ENCODE measurements at places on chromosomes 7 and 10.

- no peak for ATAC-seq
Measured at GRCh38 chr7:77979219-77979618, 180.6 kb downstream of the PHTF2 start.

- no peak for ATAC-seq
Measured at GRCh38 chr7:81173766-81174281, 255.0 kb upstream of the SEMA3C start.

GRCh38 chr10:72285972-72286521, 12.3 kb downstream of the DDIT4 start:
- no peak for ATAC-seq

GRCh38 chr7:127619681-127620405, 1.9 kb upstream of the PAX4 start:
- ATAC-seq, result no peak

DNA sequence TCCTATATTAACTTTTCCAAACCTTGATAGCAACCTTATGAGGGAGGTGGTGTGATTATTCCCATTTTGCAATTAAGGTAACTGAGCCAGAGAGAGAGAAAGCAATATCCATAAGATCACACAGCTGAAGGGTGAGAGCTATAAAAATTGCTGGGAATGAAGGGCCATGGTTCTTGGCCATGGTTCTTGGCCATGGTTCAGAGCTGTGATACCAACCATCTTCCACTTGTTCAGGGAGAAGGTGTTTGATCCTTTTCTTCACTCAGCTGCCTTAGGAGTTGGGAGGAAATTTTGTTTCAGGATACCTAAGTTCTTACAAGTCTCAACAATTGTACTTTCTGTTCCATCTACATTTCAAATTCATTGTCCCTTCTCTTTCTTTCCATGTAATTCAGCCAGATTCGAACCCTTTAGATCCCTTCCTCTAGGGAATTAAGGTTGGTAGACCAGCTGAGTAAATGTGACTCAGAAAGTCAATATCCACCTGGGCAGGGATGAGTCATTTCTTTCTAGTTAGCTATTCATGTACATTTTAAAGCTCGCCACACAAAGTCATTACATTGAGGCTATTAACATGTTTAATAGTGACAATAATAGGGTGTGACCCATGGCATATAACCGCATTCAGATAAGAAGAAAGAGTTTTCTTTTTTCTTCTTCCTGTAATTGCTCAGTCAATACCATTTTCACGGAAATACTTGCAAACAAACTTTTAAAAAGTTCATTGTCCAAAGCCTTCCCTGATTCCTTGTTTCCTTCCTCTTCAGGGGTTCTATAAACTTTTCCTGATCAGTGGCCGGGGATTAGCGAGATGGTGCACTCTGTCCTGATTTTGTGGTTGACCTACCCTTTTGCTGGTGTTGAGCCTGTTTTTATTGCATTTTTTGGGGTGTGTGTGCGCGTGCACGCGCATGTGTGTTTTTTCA, 143.4 kb downstream of the TCF7L2 start:
- peak; percentile 81 for ATAC-seq

GRCh38 chr7:93194386-93194785, 31.9 kb downstream of the HEPACAM2 start:
- ATAC-seq, result peak; percentile 67

GRCh38 chr7:70655694-70656093, 476.2 kb upstream of the GALNT17 start:
- no peak for ATAC-seq

GRCh38 chr10:126867567-126868365, 37.5 kb upstream of the DOCK1 start:
- no peak for ATAC-seq

DNA sequence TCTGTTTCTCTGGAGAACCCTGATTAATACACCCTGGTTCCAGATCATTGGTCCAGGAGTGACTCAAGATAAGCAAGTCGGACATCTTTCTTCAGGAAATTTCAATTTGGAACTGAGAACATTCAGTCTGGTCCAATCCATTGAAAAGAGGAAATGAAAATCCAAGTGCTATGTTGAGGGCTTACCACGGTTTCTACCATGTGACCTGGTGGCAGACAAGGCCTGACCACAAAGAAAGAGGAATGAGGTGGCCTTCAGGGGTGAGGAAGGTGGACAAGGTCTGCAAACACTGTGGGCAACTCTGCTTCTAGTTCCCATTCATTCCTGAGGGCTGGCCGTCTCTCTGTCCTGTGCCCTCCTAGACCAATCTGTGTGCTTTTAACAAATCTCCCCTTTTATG, 149.2 kb upstream of the GHITM start:
- ATAC-seq, result no peak

- no peak for ATAC-seq
Measured at GRCh38 chr10:112298581-112298980, 15.4 kb downstream of the TECTB start.

DNA sequence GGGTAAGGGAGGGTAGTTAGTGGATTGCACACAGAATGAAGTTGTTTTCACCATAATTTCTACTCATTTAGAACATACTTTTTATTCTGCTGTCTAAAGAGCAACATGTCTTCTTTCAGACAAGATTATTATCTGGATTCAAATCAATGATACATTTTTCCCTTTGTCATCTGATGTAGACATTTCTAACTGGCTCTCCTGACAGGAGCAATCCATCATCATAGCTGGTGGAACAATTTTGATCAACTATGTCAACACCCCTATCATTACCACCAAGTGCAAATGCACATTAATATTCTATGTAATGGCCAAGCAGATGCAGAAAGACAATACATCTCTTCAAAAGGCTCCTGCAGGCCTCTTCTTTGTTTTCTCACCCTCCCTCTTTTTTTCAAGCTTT, 672.9 kb upstream of the LRRTM3 start:
- no peak for ATAC-seq

DNA sequence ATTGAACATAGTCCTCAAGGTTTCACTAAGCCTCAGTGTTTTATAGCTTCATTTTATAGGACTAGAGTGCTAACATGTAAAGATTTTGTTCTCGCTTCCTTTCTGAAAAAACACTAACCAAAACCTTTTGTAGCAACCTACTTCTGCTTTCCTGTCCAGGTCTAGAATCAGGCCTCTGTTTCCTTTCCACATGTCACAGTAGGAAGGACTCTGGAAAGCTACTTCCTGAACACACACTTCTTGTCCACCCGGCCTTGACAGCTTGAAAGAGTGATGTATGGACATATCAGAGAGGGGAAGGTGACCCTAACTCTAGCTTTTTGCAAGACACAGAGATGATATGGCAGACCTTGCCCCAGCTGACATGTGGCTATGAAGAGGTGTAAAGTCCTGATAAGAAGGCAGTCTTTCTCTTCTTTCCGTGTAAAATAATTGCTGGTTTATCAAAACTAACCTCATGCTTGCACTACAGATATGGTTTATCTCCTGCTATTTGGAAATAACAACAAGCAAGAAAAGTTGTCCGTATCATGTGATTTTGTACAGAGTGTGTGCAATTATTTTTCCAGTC, 175.4 kb downstream of the SKAP2 start:
- no peak for ATAC-seq

DNA sequence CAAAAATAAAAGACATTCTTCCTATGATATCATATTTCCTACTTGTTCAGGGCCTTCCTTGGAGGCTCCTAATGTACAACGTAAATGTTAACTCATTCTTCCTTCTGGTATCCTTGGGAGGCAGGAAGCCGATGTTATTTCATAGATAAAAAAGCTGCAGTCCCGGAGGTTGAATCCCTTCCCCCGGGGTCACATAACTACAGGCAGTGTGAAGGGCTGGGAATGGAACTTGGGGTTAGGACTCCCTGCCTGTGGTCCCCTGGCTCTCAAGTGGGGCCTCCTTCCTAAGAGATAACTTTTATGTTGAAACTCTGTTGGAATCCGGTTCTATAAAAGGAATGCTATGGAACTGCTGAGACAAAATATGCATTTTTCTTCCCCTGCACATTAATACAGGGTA, 14.9 kb upstream of the CCDC3 start:
- ATAC-seq, result no peak

DNA sequence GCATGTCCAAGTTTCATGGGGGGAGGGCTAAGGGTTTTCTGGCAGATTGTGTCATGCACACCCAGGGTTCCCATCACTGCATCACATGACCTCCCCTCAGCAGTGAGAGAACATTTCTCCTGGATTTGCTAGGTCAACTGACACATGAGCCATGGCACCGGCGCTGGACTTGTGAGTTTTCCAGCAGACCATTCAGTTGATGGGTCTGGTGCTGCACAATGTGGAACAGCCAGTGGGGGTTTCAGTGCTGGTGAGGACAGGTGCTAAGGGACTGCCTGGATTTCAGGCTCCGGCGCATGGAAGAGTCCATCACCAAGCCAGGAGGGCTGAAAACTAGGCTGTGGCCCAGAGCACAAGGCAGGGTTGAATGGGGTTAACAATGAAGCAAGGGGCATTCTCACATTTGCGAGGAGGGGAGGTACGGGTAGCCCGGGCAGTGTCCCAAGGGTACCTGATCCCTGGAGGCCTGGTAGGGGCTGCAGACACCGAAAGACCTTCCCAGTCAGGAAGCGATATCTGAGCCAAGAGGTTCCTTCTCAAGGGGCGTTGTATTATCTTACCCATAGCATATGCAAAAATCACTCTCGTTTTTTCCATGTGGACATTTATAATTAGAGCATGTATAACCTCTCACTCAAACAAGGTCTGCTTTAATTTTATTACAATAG, 203.0 kb downstream of the TNS3 start:
- no peak for ATAC-seq

DNA sequence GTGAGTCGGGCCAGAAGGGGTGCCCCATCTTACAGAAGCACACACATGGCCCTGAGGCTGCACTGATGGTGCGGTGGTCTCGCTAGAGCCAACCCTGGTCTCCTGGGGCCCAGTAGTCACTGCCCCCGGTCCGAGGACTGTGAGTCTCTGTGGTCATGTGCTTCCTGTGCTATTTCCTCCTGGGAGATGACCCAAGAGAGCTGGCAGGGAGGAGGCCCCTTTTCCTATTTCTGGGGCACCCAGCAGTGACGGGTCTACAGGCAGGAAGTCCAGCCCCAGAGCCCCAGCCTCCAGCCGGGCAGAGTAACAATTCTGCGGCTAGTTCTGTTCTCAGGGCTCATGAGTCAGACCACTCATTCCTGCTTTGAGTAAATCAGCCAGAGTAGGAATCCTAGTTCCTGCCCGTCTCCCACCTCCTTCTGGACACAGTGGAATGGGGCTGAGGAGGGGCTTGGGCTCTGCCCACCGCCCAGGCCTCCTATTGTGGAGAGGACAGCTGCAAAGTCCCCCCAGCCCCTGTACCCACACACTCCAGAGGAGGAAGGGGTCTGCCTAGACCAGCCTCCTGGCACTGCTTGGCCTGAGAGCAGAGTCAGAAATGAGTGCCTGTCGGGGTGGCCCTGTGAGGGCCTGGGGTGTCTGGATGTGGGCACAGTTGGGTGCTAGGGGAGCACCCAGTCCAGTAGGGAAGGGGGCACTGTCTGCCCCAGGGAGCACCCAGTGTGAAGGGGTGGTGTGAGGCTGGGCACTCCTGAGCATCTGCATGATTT, 80.5 kb upstream of the PPIF start:
- ATAC-seq, result peak; percentile 65

DNA sequence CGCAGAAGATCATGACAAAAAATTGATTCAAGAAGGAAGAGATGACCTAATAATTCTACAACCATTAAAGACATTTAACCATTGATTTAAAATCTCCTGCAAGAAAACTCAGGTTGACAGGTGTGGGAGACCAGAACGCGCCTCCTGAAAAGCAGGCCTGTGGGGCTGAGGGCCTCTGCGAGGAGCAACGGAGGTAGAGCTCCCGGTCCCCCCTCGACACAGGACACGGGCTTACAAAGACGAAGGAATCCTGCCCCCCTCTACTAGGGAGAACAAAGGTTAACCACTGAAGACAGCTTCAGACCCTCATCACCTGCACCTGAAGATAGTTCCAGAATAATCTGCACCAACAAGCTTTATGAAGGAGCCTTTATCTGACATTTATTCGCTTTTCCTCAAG, 55.9 kb upstream of the INPP5A start:
- ATAC-seq, result peak; percentile 19

GRCh38 chr10:88060762-88061161, 197.3 kb downstream of the PTEN start:
- no peak for ATAC-seq

DNA sequence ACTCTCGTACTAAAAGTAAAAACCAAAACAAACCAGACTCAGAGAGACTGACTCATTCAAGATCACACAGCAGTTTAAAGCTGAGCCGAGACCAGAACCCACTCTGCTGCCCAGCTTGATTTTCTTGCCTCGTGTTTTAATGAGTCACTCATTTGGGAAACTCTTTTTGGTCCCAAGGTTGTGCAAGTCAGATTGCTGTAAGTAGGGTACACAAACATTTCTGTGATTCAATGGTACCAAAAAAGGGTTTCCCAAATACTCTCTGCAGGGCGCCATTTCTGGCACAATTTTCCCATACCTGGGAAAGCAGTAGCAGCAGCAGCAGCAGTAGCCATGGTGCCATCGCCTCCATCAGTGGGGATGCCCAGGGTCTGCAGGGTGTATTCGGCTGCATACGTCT, 69.9 kb downstream of the ASAH2B start:
- ATAC-seq, result no peak

GRCh38 chr7:146606628-146607027, 490.0 kb downstream of the CNTNAP2 start:
- ATAC-seq, result no peak

- ATAC-seq, result no peak
Measured at GRCh38 chr10:29714096-29714874, 79.5 kb upstream of the SVIL start.

DNA sequence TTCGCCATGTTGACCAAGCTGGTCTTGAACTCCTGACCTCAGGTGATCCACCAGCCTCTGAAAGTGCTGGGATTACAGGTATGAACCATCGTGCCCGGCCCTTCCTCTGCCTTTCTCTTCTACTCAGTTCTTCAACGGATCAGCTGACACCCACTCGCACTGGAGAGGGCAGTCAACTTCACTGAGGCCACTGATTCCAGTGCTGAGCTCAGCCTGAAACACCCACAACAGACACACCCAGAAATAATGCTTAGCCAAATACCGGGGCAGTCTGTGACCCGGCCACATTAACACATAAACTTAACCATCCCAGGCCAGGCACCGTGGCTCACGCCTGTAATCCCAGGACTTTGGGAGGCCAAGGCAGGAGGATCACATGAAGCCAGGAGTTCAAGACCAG, 119.3 kb upstream of the CHST15 start:
- peak; percentile 85 for ATAC-seq

DNA sequence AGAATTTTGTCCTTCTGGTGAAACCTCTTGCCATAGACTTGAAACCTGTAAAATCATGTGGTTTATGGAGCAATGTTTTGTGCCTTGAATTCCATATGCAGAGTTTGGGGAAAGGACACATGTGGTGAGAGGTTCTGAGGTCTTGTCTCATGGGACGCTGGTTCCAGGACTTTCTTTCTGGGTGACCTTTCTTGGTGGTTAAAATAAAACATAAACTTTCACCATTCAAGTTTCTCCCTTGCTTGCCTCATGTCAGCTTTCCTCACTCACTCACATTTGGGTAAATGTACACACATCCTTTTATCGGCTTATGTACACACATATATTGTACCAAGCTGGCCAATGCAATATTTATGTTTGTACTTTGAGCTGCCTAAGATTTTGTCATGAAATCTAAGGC, 144.9 kb upstream of the CELF2 start:
- ATAC-seq, result no peak

GRCh38 chr10:78927257-78927995, 141.3 kb upstream of the ZMIZ1 start:
- no peak for ATAC-seq

- no peak for ATAC-seq
Measured at GRCh38 chr7:128962899-128963298, 25.2 kb downstream of the IRF5 start.

- ATAC-seq, result no peak
Measured at GRCh38 chr7:44787041-44787440, 9.4 kb upstream of the PPIA start.

GRCh38 chr7:124758327-124758726, 7.3 kb downstream of the GPR37 start:
- no peak for ATAC-seq

GRCh38 chr7:7550663-7551062, 15.0 kb upstream of the COL28A1 start:
- no peak for ATAC-seq
